Activated T-helper 9 cell treated with anti-CD3 and anti-CD28 coated beads, Interleukin-2, amount 50 U/mL, for 16 hours (primary cell): ENCODE measurements at places on chromosomes 3 and 15.

GRCh38 chr3:20310629-20311028 is 124.6 kb upstream of the SGO1 start:
- DNase-seq = no peak

GRCh38 chr15:100022806-100023205 is 289.6 kb upstream of the LYSMD4 start:
- DNase-seq = no peak

- no peak for DNase-seq
Observed at GRCh38 chr3:8657804-8658305, 13.3 kb upstream of the SSUH2 start.

GRCh38 chr3:51944451-51945021 is 2.4 kb downstream of the PARP3 start:
- no peak for DNase-seq

GRCh38 chr3:50112462-50112861 is 23.7 kb downstream of the RBM5 start:
- DNase-seq = no peak
